ENCODE measurements at places on chromosomes 13 and 19.

GRCh38 chr19:5229778-5230335 is 110.8 kb downstream of the PTPRS start:
- DNase-seq, result no peak

DNA sequence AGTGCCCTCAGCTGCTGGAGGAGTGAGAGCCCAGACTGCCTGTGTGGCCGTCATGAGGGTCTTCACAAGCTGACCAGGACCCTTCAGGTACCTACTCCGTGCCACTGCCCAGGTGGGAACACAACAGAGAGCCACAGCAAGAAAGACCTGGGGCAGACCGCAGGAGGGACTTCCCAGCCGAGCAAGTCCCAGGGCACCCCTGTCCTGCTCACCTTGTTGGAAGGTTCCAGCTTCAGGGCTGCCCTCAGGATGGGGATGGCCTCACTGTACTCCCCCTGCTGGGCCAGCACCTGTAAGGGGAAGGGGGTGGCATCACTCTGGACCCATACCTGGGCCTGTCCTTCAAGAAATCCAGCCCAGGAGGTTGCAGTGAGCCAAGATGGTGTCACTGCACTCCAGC is 10.3 kb downstream of the FKBP8 start:
- no peak for DNase-seq

- no peak for DNase-seq
Observed at GRCh38 chr19:46356149-46357055, 9.5 kb downstream of the PPP5C start.

GRCh38 chr13:93476175-93476574 is 249.6 kb downstream of the GPC6 start:
- no peak for DNase-seq

GRCh38 chr13:50645092-50645491 is 198.4 kb downstream of the DLEU7 start:
- DNase-seq, result no peak

DNA sequence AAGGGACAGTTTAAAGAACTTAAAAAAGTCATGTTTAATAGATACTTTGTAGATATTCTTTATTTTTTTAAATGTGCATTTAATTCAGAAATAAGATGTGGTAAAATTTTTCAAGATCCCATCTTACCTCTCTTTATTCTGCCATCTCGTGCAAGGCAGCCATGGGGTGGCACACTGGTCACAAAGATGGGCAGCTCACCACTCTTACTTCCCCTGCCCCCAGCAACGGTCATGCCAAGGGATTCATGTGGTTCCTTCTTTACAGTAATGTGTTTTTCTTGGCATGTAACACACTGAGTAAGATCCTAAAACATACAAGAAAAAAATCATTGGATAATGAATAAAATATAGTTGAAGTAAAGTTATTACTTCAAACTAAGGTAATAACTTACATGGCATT is 64.2 kb downstream of the LNX2 start:
- DNase-seq, result no peak

GRCh38 chr13:28867564-28867963 is 47.4 kb downstream of the MTUS2 start:
- DNase-seq, result no peak

DNA sequence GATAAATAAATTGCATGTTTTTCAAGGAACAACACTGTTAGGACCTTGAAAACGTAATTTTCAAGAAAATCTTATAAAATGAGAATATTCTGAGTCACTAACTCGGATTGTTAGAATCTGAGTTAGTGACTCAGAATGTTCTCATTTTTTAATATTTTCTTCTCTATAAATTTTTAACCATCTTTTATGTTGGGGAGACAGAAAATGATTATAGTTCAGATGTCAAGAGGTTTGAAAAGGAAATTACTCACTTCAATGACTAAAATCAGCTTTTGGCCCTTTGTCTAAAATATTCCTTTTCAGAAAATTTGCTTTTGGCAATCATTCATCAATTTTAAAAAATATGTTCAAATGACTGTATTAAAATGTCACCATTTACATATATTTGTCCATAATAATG is 264.2 kb upstream of the EDNRB start:
- DNase-seq, result no peak

- no peak for DNase-seq
Observed at GRCh38 chr19:5191091-5191490, 149.5 kb downstream of the PTPRS start.

DNA sequence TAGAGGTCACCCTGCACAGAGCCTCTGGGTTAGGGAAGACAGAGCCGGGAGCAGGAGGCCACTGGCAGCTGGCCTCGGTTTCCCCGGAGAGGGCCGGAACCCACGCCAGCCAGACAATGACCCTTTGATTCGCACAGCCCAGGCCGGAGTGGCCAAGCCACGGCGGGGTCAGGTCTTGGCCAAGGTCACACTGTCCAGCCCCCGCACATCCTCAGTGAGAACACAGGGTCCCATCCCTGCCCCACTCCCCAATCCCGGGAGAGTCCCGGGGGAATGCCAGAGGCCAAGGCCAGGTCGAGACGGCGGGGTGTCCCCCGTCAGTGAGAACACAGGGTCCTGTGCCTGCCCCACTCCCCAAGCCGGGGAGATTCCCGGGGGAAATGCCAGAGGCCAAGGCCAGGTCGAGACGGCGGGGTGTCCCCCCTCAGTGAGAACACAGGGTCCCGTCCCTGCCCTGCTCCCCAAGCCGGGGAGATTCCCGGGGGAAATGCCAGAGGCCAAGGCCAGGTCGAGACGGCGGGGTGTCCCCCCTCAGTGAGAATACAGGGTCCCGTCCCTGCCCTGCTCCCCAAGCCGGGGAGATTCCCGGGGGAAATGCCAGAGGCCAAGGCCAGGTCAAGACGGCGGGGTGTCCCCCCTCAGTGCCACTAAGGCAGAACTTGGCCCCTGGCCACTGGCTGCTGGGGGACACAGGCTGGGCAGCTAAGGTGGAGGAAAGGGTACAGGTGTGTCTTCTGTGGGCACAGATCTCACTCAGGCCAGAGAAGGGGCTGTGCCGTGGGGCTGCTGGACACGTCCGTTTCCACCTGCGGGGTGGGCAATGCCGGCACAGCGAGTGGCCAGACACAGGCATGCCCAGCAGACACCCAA is 1.7 kb upstream of the FSTL3 start:
- no peak for DNase-seq

GRCh38 chr13:109844396-109844795 is 58.0 kb upstream of the IRS2 start:
- DNase-seq, result no peak

DNA sequence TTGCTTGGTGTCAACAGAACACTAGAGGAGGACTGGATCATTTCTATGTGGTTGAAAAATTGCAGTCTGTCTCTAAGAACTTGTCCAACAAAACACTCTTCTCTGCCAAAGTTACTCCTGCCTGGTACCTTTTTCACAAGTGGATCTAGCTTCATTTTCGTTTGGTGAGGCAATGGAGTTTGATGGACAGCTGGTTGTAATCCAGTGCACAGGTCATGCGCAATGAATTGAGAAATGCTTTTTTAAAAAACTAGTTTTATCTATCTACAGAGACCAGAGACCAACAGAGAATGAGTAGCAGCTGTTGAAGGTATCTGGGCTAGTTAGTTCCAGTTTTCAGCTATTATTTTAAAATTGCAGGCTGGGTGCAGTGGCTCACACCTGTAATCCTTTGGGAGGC is 12.0 kb upstream of the KBTBD6 start:
- no peak for DNase-seq

DNA sequence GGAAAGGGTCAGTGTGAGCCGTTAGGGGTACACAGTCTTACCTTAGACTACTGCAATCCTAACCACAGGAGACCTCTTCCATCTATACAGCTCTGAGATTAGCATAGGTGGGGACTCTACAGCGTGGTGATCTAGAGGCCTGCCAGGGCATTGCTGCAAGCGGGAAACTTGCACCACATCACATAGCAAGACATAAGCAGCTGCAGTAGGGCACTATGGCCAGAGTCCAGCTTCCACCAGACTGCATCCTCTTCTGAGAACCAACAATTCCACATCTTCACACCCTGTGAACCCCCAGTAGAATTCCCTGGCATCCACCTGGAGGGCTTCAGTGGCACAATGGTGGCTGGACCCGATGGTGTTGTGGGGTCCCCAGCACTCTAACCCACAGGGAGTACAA is 1564.3 kb upstream of the PRR20A start:
- DNase-seq, result no peak

DNA sequence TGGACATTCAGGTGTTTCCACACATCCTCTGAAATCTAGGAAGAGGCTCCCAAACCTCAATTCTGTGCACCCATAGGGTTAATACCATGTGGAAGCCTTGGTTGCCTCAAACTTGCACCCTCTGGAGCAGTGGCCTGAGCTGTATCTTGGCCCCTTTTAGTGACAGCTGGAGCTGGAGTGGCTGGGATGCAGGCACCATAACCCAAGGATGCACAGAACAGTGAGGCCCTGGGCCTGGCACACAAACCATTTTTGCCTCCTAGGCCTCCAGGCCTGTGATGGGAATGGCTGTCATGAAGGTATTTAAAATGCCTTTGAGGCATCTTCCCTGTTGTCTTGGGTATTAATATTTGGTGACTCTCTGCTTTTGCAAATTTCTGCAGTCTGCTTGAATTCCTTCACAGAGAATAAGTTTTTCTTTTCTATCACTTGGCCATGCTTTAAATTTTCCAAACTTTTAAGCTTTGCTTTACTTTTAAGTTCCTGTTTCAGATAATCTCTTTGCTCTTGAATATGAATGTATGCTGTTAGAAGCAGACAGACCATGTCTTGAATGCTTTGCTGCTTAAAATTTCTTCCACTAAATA is 1594.5 kb upstream of the PCDH20 start:
- DNase-seq, result no peak

DNA sequence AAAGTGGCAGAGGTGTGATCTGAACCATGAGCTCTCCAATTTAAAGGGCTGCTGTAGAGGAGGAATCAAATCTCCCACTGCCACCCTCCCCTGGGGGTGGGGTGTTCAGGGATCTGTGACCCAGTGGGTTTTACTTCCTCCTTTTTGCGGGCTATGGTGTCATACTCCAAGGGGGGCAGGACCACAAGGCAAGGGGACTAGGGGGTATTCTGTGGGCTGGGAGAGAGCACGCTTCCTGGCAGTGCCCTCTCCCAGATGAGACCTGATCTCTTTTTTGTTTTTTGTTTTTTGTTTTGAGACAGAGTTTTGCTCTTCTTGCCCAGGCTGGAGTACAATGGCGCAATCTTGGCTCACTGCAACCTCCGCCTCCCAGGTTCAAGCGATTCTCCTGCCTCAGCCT is 10.3 kb downstream of the PLD3 start:
- DNase-seq, result no peak

GRCh38 chr13:77118134-77118533 is 91.2 kb upstream of the FBXL3 start:
- no peak for DNase-seq

- peak; percentile 72 for DNase-seq
Observed at GRCh38 chr19:44723952-44724319, 24.6 kb upstream of the BCL3 start.

DNA sequence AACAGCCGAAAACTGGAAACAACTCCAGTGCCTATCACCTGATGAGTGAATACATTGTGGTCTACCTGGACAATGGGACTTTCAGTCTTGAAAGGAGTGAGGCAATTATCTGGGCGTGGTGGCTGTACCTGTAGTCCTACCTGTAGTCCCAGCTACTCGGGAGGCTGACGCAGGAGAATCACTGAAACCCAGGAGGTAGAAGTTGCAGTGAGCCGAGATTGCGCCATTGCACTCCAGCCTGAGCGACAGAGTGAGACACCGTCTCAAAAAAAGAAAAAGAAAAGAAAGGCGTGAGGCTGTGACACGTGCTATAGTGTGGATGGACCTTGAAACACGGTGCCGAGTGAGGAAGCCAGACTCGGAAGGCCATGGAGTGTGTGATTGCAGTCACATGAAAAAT is 4.1 kb upstream of the NTN5 start:
- no peak for DNase-seq

DNA sequence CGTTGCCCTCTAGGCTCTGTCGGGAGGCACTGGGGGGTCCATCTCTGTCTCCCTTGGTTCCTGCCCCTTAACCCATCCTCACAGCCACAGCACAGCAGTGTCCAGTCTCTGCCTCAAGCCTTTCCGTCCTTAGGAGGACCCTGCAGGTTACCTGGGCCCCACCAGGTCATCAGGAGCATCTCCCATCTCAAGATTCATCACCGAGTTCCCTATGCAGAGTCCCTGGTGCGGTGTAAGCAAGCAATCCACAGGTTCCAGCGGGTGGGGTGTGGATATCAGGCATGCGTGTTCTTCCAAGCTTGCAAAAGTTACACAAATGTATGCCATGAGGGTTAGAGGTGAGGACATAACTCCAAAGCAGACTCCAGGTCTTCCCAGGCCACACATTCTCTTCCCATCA is 20.9 kb upstream of the GAS6 start:
- no peak for DNase-seq

DNA sequence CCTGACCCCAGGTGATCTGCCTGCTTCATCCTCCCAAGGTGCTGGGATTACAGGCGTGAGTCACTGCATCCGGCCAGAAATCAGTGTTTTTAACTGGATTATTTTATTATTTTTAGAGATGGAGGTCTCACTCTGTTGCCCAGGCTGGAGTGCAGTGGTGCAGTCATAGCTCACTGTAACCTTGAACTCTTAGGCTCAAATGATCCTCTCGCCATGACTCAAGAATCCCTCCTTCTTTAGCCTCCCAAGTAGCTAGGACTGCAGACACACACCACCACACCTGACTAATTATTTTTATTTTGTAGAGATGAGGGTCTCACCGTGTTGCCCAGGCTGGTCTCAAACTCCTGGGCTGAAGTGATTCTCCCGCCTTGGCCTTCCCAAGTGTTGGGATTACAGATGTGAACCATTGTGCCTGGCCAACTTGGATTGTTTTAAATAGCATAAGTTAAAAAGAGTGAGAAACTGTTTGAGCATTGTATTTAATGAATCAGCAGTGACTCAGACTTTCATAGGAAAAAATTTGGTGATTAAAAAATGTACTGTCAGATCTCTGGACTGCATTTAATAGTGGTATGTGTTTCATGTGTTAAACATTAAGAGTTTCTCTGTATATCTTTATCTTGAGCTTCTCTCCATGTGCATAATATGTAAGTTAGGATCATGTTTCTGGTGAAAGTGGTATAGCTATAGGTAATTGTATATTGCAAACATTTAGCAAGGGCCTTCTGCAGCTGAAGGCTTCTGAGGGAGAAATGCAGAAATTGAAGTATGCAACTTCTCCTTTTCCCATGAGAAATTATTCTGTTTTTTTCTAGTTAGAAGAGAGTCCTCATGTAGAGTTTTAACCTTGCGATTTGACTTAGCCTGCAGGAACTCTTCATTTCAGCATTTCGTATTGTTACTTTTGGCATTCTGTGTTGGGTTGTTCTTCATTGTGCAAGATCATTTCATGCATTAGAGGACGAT is 121.2 kb downstream of the PCCA start:
- no peak for DNase-seq

- DNase-seq, result no peak
Observed at GRCh38 chr13:53092931-53093330, 64.3 kb downstream of the OLFM4 start.

DNA sequence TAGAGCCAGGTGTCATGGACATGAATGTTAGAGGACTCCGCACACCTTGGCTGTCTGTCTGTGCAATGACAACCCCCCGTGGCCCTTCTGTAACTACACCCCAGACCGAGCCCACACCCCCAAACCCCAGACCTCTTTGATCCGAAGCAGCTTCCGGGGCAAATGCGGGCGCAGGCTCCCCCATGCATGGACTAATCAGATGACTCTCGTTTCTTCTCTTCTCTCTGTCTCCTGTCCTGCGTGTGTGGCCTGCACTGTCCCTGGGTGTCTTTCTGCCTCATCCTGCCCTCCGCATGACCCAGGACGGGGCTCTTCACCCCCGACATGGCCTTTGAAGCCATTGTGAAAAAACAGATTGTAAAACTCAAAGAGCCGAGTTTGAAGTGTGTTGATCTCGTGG is 38.9 kb downstream of the TMED1 start:
- DNase-seq, result no peak
